ENCODE measurements at places on chromosomes 1 and 21. TPM values are rescaled to one million over a fixed set of nuclear protein-coding genes. Genes with fewer than 3 reads are reported as not detected.
A peak's percentile ranks its signal among the peaks of the same experiment; 100 is the strongest.

CLCA1 gene
- total RNA-seq, result not detected

PLCH2 gene
- 1.7 TPM for total RNA-seq

UBL4B gene
- 11.7 TPM for total RNA-seq

ARHGEF16 gene
- 20.3 TPM for total RNA-seq

FCAMR gene
- not detected for total RNA-seq

MAP3K21 gene
- 6.4 TPM for total RNA-seq

SGIP1 gene
- total RNA-seq, result 9.8 TPM

GRCh38 chr1:183635099-183635605 lies 431 bp downstream of the ARPC5 start:
- DNase-seq, result peak; percentile 68

- DNase-seq, result no peak
Observed at GRCh38 chr1:172540635-172541034, 7.7 kb downstream of the SUCO start.

GRCh38 chr1:154448331-154448811 lies 43.2 kb downstream of the IL6R start:
- no peak for DNase-seq

- DNase-seq, result no peak
Observed at GRCh38 chr1:231803353-231803752, 176.8 kb downstream of the DISC1 start.

- DNase-seq, result no peak
Observed at GRCh38 chr1:85822696-85823095, 114.5 kb upstream of the ZNHIT6 start.

- no peak for DNase-seq
Observed at GRCh38 chr1:193265716-193266115, 79.3 kb upstream of the B3GALT2 start.

- DNase-seq, result no peak
Observed at GRCh38 chr1:214466403-214467077, 84.9 kb downstream of the PTPN14 start.

DNA sequence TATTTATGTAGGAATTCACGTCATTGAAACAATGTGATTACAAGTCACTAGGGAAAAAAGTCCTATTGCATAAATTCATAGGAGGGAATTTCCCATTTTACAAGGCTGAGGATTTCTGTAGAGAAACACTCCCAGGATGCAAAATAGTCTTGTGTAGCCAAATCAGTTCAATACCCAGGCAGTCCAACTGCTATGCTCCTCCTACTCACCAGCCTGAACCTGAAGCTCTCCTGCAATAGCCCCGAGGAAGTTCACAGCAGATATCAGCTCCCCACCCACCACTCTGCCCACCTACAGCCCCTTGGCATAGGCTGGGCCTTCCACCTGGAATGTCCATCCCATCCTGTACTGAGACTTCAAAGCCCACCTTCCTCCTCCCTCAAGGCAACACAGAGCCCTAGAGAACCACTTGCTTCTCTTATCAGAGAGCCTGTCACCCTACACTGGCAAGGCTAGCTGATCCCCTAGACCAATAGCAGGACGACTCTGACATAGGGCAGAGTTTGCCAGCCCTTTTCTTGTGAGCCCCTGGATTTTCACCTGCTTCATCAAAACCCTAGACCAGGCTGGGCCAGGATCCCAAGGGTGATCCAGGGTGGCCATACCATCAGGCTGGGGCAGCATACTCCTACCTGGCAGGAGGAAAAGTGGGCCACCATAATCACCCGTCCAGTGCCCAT lies 1.5 kb downstream of the LSS start:
- DNase-seq, result no peak

- DNase-seq, result no peak
Observed at GRCh38 chr1:222523852-222524251, 24.1 kb downstream of the HHIPL2 start.

DNA sequence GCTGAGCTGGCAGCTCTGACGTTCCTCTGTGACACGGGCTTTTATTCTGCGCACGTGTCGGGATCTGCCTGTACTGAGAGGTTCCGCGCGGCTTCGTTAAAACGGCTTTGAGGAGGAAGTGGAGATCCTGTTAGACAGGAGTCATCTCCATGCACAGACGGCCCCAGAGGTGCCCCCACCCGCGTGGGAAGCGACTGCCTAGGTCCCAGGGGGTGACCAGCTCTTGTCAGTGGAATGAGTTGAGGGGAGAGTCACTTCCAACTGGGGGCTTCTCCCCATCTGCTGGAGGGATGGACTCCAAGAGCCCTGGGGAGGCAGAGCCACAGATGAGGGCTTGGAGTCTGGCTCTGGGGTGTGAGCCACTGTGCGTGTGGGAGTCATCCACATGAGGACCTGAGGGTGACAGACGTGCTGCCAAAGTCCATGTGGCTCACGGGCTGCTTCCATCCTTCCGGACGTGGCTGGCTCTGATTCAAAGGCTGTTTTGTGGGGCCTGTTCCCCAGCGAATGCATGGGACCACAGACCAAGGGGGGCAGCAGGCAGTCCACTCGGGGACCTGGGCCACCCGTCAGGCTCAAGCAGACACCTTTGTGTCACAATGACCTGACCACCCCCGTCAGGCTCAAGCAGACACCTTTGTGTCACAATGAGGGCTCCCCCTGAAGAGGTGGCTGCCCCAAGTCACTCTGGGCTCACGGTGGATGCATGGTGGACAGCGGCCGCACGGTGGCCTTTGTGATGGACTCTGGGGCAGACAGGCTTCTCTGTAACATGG lies 26.8 kb downstream of the PTTG1IP start:
- DNase-seq, result no peak

DNA sequence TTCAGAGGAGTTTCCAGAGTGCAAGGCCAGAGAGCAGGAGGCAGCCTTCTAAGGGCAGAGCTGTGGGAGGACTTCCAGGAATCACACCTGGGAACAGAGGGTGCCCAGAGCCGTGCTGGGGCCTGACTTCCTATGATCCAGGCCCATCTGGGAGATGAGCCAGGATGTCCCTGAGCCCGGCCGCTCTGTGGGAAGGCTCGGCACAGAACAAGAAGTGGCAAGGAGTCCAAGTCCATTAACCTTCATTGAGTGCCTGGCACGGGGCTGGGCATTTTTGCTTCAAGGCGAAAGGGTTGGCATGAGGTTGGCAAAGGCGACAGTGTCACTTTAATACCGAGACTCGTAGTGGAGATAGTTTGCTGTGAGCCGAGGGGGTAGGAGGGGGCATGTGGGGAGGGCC lies 18.2 kb downstream of the TMEM201 start:
- DNase-seq, result no peak
